ENCODE measurements at places on chromosomes 16 and 17.

GRCh38 chr17:31327534-31328159 lies 6.2 kb upstream of the EVI2A start:
- no peak for DNase-seq

- DNase-seq: peak; percentile 23
Observed at GRCh38 chr16:9258423-9259051, 167.1 kb downstream of the HAPSTR1 start.

GRCh38 chr17:31754239-31754945 lies 104.7 kb downstream of the COPRS start:
- DNase-seq: no peak

- DNase-seq: no peak
Observed at GRCh38 chr17:34615326-34615725, 35.9 kb downstream of the TMEM132E start.

DNA sequence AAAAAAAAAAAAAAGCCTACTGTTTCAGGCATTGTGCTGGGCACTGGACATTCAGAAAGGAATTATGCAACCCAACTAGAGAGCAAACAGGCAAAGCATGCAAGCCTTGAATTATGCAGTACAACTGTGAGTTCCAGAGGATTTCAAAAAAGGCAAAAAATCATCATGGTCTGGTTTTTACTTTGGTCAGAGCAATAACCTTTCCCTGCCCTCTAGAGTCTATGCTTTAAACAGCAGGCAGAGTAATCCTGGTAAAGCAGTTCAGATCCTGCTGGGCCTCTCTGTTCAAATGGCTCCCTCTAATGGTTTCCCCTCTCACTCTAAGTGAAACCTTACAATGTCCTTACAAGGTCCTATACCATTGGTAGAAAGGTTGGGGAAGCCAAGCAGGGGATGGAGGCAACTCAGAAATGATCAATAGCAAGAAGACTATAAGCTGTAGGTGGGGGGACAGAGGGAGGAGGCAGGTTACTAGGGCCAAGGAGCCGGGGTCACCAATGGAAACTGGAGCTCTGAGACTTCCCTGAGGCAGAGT lies 4.6 kb upstream of the TAF15 start:
- DNase-seq: peak; percentile 42
